ENCODE measurements at places on chromosomes 13 and 19.

DNA sequence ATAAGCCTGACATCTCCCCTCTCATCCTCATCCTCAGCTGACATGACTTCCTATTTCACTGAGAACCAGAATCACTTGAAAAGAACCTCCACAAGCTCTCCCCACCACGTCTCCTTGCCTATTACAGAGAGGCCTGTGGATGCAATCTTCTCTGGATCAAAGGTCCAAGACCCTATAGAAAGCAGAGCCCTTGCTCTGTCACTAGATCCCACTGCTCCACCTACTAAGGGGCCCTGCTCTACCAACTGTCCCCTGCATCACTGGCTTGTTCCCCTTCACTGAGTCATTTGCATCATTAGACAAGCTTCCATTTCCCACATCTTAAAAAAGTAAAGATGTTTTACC is 40.8 kb downstream of the RCBTB2 start:
- no peak for DNase-seq

DNA sequence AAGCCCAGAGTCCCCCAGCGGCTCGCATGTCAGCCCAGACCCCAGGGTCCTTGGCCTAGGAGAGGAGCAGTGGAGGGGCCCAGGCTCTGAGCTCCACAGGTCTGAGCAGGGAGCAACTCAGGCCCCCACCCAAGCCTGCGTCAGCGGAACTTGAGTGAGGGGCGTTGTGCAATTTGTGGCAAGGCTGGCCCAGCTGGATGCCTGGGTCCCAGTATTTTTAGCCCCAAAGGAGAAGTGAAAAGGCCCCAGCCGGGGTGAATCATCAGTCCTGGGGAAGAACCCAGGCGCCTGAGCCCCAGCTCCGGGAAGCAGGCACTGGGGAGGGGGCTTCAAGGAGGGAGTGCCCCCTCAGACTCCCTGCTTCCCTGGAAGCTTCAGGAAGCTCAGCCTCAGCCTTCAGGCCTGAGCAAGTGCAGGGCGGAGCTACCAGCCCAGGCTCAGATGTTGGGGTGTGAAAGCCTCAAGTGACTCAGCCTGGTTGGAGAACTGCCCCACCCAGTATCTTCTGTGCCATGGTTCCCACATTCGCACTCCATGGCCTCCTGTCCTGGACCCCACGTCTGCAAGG is 7.2 kb downstream of the MED29 start:
- DNase-seq, result peak; percentile 97

- peak; percentile 53 for DNase-seq
Observed at GRCh38 chr19:49851456-49852259, 699 bp downstream of the PTOV1 start.

DNA sequence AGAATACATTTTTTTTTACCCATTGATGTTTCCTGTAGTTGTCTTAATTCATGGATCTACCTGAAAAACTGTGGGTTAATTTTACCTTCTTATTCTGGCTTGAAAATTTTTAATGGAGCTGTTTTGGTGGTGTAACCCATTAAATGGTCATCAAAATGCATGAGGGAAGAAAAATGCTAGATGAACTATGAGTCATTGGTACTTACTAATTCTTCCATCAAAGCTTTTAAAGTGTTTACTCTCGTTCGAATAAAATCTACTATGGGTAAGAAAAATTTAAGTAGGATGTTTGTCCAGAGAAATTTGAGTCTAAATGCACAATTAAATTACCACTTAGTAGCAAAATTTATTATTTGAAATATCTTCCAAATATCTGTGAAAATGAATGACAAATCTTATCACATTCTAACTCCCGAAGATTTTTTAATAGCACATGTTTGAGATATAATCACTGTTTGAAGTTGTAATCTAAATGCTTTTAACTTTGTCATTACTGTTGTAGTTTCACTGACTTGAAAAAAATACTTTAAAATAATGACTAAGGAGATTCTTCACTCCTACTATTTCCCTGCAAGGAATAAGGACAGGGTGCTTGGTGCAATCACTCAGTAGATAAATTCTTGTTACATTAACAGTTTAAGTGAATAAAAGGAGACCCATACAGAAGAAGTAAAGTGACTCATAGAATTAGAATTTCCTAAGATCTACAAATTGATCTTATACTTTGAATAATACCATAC is 437.7 kb downstream of the IRS2 start:
- peak; percentile 71 for DNase-seq

Measured in GM23248 (cell line).